Central memory CD4-positive, alpha-beta T cell (primary cell): ENCODE measurements at places on chromosomes 7 and 10.

DNA sequence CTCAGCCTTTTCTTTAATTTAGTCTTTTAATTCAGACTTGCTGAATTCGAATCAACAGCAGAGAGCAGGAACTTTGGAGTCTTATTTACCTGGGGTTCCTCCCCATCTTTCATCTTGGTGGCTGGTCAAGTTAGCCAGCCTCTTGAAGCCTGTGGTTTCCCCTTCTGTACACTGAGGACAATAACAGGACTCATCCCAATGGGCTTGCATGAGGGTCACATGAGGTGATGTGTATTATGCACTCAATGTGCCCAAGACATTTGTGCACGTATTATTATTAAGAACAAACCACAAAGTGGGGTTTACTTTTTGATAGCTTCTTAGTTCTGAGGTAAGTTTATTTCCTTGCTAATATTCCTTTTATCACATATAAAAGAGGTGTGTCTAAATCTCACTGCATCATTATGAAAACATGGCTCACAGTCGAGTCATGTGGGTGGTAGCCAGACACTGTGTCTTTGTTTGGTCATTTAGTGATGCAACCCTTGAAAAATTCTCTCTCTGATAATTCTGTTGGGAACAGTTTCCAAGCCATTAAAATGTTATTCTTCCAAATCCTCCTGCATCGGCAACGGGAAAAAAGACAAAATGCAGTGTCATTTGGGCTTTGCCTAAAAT, 86.5 kb upstream of the GRB10 start:
- DNase-seq: no peak

DNA sequence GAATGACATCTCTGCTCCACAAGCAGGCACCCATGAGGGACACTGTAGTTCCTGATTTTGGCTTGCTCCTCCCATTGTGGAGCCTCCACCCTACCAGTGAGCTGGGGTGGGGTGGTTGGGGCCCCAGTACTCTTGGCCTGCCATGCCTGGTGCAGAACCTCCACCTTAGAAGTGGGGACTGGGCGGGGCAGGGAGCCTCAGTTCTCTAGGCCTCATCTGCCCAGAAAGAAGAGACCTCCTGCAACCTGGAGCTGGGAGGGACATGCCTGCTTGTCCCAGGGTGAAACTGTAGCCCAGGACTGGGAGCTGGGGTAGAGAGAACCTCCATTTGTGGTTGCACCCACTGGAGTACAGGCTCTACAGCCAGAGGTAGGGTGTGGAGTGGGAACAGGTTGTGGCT, 14.4 kb downstream of the RAMP3 start:
- no peak for DNase-seq

DNA sequence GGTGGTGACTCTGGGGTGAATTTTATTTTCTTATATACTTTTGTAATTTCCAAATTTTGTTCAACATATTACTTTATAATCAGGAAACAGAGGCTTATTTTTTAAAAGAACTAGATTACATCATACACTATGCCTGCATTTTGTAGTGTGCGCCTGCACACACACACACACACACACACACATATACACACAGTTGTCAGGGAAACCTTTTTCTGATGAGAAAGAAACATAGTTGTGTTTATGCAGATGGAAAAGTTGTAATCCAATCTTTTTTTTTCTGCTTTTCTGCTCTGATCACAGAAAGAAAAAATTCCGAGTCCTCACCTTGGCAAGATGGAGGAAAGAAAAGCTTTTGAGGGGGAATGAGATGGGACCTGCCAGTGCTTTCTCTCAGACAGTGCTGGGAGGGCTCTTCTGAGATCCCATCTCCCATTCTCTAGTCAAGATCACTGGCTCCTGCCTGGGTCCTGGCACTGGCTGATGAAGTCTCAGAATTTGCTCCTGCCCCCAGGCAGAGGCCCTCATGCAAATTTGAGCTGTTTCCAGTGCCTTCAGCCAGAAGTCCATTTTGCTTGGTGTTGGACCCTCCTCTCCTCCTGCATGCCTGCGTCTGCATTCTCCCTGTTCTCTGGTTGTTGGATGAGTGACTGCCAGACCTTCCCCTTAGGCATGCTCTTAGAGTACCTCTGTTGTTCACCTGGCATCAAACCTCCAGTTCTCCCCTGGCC, 59.7 kb downstream of the TLL2 start:
- DNase-seq: no peak

GRCh38 chr7:79730971-79731370, 277.5 kb upstream of the MAGI2 start:
- DNase-seq: no peak

GRCh38 chr7:113230691-113231090, 112.3 kb upstream of the SMIM30 start:
- no peak for DNase-seq

DNA sequence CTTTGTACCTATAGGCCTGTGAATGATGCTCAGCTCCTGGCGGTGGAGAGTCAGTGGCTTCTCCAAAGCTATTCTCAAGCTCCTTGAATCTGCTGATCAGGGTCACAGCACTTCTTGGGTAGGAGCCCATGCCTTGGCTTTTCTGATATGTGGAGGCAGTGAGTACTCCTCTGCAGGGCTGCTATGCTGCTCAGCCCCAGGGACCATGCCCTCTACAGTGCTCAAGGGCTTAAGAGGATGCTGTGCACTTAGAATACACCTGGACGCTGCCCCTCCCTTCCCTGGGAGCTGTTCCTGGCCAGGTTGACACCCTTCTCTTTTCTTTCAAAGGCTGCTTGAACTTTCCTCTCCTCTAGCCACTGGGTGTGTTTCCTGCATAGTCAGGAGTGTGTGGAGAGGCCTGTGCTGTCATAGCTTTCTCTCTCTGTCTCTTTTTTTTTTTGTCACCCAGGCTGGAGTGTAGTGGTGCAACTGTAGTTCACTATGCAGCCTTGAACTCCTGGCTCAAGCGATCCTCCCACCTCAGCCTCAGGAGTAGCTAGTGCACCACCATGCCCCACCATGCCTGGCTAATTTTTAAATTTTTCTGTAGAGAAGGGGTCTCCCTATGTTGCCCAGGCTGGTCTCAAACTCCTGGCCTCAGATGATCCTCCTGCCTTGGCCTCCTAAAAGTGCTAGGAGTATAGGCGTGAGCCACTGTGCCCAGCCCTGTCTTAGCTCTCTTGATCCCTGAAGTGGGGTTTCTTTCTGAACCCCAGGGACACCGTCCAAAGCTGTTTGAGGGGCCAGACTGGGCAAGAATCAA, 113.9 kb downstream of the KIF20B start:
- no peak for DNase-seq

DNA sequence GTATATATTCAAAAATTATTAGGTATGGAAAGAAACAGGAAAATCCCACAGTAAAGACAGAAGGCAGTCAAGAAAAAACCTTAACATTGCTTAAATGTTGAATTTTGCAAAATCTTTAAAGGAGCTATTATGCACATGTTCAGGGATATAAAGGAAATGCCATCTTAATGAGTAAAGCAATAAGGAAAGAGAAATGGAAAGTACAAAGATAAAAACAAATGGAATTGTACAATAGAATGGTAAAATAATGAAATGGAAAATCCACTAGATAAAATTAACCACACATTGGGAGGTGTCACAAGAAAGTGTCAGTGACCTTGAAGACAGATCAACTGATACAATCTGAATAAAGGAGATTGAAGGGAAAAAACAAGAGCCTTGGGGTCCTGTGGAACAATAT, 82.0 kb downstream of the KIF20B start:
- no peak for DNase-seq

- no peak for DNase-seq
Observed at GRCh38 chr10:80321183-80321582, 31.7 kb upstream of the MAT1A start.

DNA sequence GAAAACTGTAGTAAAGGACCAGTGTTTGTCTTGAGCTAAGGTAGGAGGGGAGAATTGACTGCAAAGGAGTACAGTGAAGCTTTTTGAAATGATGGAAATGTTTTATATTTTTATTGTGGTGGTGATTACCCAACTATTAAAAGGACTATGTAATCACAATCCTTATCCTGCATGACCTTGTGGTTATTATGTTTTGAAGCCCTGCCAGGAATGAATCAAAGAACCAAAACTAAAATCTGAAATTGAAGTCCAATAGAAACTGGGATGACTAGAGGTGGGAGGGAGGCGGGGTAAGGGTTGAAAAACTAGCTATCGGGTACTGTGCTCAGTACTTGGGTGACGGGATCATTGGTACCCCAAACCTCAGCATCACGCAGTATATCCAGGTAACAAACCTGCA, 8.2 kb downstream of the CCDC7 start:
- DNase-seq: no peak
